ENCODE measurements at places on chromosomes 6 and 20.

- DNase-seq: no peak
Observed at GRCh38 chr6:167846997-167847606, 20.4 kb downstream of the AFDN start.

DNA sequence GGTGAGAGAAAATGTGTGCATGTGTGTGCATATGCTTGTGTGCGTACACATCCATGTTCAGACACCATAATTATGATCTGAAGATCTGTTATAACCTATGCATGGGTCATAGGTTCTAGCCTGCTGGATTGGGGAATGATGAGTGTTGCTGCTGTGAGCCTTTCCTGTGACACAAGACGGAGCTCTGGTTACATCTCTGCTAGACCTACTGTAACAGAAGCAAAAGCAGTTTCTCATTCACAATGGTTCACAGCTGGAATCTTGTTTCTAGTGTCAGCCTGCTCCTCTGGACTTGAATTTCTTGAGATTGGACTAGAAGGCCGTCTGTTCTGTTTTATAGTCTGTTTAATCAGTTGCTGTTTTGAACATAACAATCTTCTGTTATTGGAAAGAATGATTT lies 40.1 kb downstream of the DEFB114 start:
- DNase-seq: no peak

GRCh38 chr6:104182811-104183210 lies 676.9 kb downstream of the HACE1 start:
- DNase-seq: no peak

DNA sequence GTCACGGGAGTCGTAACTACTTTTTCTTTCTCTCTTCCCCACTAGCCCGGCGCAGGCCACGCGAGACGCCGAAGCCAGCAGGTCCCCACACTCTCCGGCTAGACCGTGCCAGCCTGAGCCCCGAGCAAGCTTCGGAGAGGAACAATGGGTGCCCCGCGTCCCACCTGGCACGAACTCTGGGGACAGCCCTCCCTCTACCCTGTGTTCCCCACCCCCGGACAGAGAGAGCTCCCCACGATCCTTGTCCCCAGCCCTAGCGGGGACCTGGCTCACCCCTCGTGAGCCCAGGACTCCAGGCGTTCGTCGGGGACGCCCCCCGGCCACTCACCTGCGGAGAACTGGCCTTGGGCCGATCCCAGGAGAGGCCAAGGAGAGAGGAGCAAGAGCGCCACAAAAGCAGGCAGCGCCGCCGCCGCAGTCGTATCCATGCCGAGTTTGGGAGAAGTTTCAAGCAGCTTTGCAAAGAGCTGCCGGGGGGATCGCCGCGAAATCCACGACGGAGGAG lies 416 bp downstream of the PTPRK start:
- no peak for DNase-seq

DNA sequence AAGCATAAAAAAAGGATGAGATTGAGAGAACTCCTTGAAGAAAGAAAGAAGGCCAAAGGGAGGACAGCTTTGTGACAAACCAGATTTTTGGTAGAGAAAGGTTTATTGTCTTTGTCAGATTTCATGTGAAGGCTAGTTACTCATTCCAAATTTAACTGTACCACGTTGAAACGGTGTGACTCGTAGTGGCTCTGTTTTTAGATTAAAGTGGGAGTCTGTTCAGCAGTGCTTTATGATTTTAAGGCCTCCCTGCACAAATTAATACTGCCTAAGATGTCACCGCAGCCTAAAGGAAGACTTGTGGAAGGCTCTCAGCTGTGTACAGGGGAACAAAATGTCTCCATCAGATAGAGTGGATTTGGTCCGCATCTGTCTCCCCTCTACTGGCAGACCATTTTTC lies 35.9 kb downstream of the CDC40 start:
- no peak for DNase-seq

- no peak for DNase-seq
Observed at GRCh38 chr20:10280018-10280908, 61.6 kb downstream of the SNAP25 start.

GRCh38 chr6:79868098-79868722 lies 79.1 kb downstream of the ELOVL4 start:
- DNase-seq: peak; percentile 27

DNA sequence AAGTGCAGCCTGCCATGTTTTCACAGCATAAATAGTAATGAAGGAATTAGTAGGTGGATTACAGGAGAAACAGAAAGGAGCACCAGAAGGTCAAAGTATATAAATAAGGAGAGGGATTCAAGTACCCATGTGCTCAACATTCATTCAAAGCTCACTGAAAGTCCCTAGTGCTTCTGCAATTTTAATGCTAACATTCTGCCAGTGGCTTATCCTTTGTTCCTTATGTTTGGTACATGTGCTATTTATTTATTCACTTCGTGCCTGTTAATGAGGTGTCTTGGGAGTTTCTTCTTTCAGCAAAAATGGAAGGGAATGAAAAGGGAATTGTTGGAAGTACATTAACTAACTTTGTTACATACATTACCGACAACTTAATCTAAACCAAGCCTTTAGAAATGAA lies 105.7 kb downstream of the CRYBG1 start:
- no peak for DNase-seq

All from pulmonary artery endothelial cell (primary cell).